Pons (tissue), 1 donor: ENCODE measurements at places on chromosomes 4 and X.

GRCh38 chr4:45358573-45359506, 632.5 kb upstream of the GNPDA2 start:
- DNase-seq, result no peak

DNA sequence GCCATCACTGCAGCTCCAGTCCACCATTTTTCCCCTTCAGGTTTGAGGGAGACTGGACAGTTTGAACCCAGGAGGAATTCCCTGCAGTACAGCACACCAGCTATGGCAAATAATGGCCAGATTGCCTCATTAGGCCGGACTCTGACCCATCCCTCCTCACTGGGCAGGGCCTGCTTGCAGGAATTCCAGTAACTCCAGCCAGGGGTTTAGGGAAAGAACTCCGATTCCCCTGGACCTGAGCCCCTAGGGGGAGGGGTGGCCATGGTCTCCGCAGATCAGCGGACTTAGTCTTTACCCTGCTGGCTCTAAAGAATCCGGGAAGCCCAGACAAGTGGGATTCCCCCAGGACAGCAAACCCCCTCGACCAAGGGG, 342.8 kb downstream of the DMD start:
- no peak for DNase-seq

DNA sequence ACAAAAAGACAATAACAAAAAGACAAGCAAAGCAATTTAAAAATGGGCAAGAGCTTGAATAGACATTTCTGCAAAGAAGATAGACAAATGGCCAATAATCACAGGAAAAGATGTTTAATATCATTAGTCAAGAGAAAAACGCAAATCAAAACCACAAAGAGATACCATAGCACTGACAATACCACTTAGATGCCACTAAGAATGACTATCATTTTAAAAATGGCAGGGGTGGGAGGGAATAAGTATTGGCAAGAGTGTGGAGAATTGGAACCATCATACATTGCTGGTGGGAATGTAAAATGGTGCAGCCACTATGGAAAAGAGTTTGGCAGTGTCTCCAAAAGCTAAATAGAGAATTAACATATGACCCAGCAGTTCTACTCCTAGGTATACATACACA, 15.1 kb upstream of the EXOC1 start:
- no peak for DNase-seq

- no peak for DNase-seq
These were observed 1540.0 kb upstream of the PABPC4L start for GRCh38 chr4:135741583-135741982.

- no peak for DNase-seq
These were observed 18.6 kb upstream of the XG start for GRCh38 chrX:2733286-2733685.

DNA sequence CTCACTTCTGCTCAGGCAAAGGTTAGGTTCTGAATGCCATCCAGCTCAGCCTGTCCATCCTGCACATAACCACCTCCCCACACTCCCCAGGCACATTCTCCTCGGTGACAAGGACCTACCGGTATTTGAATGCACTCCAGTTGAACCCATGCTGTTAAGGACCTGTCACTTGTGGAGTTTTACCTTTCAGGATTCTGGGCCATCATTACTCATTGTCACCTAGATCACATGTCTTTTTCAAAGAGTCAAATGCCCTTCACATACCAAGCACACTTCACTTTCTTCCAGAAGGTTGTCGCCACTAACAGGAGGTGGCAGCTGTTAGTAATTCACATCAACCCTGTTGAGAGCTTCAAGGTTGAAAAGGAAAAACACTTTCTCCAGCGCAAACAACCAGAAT, 218.3 kb downstream of the SOWAHB start:
- no peak for DNase-seq

GRCh38 chr4:135282676-135283075, 1081.1 kb upstream of the PABPC4L start:
- DNase-seq, result no peak

DNA sequence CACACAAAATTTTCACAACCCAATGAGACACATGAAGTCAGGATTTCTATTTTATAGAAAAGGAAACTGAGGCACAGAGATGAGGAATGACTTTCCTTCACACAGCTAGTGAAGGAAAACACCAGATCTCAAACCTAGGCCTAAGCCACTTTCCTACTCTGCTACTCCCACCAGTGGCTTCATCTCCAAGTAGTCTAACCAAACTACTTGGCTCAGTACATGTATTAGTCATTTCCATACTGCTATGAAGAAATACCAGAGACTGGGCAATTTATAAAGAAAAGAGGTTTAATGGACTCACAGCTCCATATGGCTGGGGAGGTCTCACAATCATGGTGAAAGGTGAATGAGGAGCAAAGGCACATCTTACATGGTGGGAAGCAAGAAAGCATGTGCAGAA, 196.6 kb downstream of the EVC2 start:
- no peak for DNase-seq

GRCh38 chr4:111697176-111697942, 447.9 kb upstream of the FAM241A start:
- DNase-seq, result no peak

- no peak for DNase-seq
These were observed 141.6 kb downstream of the AASDH start for GRCh38 chr4:56245547-56246232.

- no peak for DNase-seq
These were observed 954.4 kb downstream of the FAT4 start for GRCh38 chr4:126269106-126269505.

DNA sequence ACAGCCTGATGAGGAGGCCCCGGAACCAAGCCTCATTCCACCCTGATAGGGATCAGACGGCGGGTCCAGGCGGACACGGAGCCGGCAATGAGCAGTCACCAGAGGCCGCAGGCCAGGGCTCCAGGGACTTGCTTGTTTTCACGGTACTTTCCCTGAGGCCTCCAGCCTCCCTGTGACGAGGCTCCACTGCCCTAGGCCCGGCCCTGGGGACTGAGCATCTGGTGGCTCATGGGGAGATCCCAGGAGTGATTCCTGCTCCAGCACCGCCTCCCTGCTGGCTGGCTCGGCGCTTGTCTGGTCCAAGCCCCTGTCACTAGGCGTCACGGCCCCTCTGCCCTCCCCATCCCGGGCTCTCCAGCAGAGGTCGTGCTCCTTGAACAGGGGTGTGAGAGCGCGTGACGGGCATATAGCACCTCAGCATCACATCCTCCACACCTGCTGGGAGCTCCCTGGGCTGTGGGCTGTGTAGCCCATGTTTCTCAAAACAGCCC, 14.1 kb downstream of the HTRA3 start:
- no peak for DNase-seq

GRCh38 chr4:54959651-54960116, 165.7 kb downstream of the KDR start:
- DNase-seq, result no peak

GRCh38 chr4:829761-830600, 4.1 kb upstream of the CPLX1 start:
- no peak for DNase-seq
